ENCODE measurements at places on chromosomes 6 and 20.
A peak's percentile ranks its signal among the peaks of the same experiment; 100 is the strongest.

GRCh38 chr20:16017656-16018055 is 555.6 kb downstream of the KIF16B start:
- DNase-seq: no peak

GRCh38 chr20:62345681-62346370 is 21.3 kb downstream of the LAMA5 start:
- DNase-seq: no peak

DNA sequence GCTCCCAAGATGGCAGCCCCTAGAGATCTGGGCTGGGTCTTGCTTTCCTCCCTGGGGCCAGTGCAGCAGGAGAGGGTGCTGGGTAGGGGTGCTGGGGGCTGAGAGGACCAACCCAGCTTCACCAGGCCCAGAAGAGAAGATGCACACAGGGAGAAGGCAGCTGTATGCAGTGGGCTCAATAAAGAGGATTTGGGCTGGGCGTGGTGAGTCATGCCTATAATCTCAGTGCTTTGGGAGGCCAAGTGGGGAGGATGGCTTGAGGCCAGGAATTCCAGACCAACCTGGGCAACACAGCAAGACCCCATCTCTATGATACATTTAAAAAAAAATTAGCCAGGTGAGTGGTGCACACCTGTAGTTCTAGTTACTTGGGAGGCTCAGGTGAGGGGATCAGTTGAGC is 25.7 kb upstream of the EMILIN3 start:
- DNase-seq: no peak

GRCh38 chr20:13567663-13568062 is 71.1 kb downstream of the TASP1 start:
- no peak for DNase-seq

GRCh38 chr6:151096255-151096612 is 143.5 kb upstream of the AKAP12 start:
- DNase-seq: no peak

DNA sequence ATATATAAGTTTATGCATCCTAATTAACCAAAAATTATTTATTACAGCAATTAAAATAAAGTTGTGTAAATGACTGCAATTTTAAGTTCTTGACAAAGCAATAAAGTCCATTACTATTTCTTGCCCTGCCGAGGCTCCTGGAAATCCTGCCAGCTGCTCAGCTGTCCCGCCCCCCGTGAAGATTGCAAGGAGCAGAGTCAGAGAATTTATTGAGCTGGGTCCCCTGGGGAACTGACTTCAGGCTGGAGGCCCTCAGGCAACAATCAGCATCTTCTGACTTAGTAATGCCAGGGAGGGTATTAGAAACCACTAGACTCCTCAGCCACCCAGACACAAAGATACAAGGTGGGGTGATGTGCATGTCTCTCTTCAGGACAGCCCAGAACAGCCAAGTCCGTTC is 92.3 kb downstream of the EDN3 start:
- DNase-seq: no peak

GRCh38 chr6:10613723-10614122 is 80.7 kb downstream of the C6orf52 start:
- no peak for DNase-seq

DNA sequence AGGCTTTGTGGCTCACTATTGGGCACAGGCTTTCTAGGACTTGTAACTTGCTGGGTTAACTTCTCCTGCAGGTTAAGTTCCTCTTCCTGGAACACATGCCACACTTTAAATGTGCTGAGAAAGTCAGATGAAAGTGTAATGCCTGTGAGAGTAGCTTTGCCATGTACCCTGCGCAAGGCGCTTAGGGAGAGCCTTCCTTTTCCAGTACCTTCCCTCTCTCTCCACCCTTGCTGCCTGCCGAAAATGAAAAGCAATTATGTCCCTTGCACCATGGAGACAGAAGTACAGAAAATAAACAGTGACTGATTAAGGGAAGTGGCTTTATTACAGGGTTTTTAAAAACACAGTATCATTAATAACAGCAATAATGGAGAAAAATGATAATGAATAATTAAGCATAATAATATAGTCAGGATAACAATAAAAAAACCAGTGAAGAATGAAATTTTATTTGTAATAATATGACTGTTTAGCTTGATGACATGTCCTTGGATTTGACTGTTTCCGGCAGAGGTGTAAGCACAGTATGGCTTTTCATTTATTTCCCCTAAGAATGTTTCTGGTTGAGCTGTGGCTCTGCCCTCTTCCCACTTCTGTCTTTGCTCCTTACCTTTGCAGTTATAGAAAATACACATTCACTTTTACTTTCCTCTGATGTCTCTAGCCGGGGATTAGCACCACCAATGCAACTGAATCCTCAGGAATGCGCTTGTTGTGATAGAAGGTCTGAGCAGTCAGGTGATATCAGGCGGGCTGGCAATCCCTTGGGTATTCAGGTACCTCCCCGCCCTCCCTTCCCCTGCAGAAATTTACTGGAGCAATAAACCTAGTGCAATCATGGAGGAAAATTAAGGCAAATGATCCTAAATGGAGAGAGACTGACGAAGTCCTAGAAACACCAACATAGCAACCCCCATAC is 472.3 kb upstream of the CITED2 start:
- no peak for DNase-seq

- no peak for DNase-seq
These were observed 194.1 kb downstream of the OGFRL1 start for GRCh38 chr6:71482742-71483141.

DNA sequence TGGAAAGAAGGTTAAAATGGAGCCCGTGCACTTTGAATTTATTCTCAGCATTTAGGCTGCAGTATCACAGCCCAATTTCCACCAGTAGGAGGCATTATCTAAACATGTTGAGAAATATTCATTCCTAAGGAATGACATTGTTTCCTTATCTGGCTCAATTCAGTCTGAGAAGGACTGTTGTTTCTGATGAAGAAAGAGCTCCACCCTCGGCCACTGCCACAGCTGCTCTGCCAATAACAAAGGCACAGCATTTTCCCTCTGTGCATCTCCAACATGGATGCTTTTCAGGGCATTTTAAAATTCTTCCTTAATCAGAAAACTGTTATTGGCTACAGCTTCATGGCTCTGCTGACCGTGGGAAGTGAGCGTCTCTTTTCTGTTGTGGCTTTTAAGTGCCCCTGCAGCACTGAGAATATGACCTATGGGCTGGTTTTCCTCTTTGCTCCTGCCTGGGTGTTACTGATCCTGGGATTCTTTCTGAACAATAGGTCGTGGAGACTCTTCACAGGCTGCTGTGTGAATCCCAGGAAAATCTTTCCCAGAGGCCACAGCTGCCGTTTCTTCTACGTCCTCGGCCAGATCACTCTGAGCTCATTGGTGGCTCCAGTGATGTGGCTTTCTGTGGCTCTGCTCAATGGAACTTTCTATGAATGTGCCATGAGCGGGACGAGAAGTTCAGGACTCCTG is at the start of gene CALHM5:
Gene CALHM5 (plus strand): TSS at position 216 of the 687 bp plus-strand sequence. CDS start 58 bp downstream, at position 274.
- DNase-seq: peak; percentile 43

Measured in uterus (tissue), 4 donors.